Activated CD4-positive, alpha-beta T cell treated with anti-CD3 and anti-CD28 coated beads, Interleukin-2, amount 50 U/mL, for 48 hours (primary cell): ENCODE measurements at places on chromosomes 3 and 15.

GRCh38 chr3:79175870-79176269 lies 591.9 kb downstream of the ROBO1 start:
- no peak for DNase-seq

GRCh38 chr3:138034918-138035317 lies 25.0 kb downstream of the CLDN18 start:
- DNase-seq: no peak

DNA sequence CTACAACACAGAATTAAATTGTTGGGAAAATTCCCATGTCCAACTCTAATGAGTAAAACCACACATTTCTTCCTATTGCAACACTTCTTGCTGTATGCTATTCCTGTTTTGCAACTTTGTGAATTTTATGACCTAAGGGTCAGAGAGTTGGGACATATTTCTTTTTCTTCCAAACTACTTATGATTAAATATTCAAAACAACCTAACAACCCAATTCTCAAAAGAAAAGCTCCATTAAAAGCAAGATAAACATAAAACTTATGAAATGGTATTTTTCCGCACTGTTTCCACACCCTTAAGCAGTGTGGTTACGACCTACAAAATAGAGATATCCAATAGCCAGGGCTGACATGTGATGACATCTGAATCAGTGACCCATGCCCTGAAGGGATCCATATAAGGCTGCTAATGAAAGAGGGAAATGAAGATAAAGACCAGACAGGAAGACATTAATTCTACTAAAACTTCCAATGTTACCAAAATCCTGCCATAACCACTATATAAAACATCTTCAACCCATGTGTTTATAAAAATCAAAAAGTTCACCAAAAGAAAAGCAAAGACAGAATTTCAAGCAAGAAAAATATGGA lies 45.6 kb downstream of the DMXL2 start:
- no peak for DNase-seq

DNA sequence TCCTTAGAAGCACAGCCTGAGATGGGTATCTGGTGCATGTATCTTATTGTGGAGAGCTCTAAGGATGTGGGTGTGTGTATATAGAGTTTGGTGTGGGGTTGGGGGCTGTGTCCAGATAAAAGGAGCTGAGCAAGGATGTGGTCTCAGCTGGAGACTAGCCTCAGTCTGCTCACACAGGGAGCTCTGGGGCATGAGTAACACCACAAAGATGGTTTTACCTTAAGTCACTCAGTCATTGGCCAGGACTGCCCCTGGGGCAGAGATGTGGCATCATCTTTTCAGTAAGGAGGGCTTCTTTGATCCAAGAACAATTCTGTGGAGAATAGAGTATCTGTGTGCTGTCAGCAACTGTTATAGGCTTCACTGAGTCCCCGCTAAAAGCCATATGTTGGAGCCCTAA lies 163.4 kb upstream of the NUDT16 start:
- no peak for DNase-seq

DNA sequence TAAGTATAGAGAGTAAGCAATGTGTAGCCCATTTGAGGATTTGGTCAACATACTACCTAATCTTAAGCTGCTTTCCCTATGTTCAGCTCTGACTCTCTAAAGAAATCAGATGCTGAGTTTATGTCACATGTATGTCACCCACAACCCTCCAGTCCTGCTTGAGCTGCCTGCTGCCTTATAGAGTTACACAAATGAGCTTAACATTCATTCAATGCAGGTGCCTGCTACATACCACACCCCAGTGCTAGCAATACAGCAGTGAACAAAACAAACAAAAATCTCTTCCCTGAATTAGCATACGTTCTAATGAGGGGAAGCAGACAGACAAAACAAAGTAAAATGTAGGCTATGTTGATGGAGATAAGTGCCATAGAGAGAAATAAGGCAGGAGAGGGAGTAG lies 93.0 kb downstream of the HHLA2 start:
- DNase-seq: no peak

DNA sequence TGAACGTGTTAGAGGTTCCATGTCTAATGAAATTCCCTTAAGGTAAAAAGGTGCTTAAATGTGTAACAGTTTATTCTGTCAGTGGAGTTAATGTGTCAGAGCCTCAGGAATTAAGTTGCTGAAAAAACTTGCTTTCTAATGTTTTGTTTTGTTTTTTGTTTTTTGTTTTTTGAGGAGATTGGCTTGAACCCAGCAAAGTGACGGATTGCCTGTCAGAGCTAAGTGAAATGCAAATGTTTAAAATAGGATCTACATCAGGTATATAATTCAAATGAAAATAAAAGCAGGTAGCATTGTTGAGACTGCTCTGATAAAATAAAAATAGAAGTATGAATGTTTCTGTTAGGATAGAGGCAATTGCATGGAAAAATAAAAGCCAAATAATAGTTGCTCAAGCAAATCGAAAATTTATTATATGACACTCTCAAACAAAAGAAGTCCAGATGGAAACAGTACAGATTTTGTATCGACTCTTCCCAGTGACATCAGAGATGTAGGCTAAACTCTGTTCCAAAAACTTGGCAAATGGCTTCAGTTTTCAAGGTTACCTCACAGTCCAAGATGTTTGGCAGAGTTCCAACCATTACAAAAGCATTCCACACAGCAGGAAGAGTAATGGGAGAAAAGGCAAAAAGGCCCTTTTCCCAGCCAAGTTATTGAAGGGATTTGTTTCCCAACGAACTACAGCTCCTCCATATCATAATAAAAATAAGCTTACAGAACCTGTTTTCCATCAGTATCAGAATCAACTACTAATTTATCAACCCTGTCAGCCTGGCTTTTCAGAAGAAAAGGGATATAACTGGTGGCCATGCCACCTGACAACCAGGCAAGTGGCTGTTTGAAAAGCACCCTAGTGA lies 291.0 kb downstream of the TBL1XR1 start:
- no peak for DNase-seq

- no peak for DNase-seq
Measured at GRCh38 chr3:192082730-192083660, 622.0 kb downstream of the PYDC2 start.

DNA sequence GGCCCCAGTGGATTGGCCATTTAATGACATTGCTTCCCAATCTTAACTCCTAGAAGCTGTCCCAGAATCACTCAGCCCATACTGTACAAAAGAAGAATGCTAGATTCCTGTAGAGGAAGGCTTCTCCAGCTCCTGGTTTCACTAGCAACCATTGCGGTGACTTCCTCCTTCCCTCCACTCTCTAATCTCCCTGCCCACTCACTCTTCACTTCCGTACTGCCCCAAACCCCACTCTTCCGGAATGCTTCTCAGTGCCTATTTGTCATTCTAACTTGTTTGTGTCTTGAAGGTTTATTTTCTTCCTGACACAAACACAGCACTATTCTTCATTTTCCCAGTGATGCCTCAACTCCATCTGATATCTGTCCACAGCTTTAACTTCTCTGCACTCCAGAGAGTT lies 97.1 kb upstream of the SPATA16 start:
- DNase-seq: no peak

DNA sequence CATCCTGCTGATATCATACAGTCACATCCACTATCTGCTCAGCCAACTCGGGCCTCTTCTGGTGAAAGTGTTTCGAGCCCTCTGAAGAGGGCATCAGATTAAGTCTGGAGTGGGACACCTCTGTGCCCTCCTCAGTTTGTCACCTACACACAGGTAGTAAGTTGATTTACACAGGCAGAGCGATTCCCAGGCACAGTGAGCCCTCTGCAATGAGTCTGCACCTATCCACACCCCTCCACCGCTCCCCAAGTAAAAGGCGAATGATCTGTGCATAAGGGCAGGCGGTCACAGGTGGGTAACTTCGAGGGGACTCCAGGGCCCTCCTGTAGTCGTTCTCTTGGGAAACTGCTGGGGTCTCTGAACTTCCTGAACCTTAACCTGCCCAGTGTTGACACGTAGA lies 152.0 kb downstream of the ATP10A start:
- DNase-seq: no peak

GRCh38 chr15:76987896-76988860 lies 6.7 kb upstream of the PSTPIP1 start:
- peak; percentile 76 for DNase-seq

DNA sequence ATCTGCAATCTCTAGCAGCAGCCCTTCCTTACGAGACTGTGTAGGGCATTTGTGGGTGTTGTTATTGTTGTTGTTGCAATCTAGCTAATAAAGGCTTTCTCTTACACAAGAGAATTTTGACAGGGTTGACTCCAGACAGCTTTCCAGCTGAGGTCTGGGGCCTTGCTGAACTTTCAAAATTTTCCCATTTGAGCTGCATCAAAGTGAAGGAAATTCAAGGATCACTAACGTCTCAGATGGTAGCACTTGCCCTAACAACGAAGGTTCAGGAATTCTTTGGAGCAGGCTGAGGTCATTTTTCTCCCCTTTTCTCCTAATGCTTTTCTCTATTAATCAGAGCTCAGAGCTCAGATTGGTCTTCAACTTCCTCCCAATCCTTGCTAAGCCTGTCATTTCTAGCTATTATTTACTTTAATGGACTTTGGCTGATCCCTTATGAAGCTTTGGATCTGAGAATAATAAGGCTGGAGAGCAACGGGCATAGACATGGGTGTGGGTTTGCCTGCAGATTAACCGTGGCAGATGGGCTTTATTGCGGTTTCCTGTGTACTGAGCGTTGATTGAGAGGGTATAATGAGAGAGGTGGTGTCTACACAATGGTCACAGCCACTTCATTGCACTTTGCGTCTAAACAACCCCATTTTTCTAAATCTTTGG lies 614.0 kb upstream of the AGTR1 start:
- DNase-seq: no peak

DNA sequence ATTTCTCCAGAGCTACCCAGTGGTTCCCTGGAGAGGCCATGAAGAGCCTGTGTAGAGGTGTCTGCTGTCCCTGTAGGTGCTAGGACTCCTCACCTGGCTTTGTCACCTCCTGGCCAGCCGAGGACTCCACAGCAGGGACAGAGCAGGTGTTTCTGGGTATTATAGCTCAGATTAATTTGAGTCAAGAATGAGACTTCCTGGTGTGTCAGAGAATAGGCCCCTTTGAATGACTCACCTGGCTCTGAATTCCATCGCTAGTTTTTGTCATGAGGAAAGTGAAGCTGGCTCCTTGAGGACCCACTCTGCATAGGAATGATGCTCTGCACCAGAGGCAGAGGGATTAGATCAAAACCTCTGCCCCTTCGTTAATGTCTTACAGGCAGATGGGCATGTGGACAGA lies 167.5 kb upstream of the TOPAZ1 start:
- DNase-seq: no peak

GRCh38 chr3:42438758-42439157 lies 28.3 kb upstream of the LYZL4 start:
- no peak for DNase-seq

GRCh38 chr15:66225656-66226274 lies 27.8 kb downstream of the MEGF11 start:
- no peak for DNase-seq
